Activated T-cell treated with anti-CD3 and anti-CD28 coated beads for 48 hours (primary cell): ENCODE measurements at places on chromosomes 1 and 21.

GRCh38 chr1:924656-925560 is 1.2 kb downstream of the SAMD11 start:
- no peak for DNase-seq

- no peak for DNase-seq
These were observed 528.2 kb downstream of the MRPL39 start for GRCh38 chr21:25079053-25079452.

DNA sequence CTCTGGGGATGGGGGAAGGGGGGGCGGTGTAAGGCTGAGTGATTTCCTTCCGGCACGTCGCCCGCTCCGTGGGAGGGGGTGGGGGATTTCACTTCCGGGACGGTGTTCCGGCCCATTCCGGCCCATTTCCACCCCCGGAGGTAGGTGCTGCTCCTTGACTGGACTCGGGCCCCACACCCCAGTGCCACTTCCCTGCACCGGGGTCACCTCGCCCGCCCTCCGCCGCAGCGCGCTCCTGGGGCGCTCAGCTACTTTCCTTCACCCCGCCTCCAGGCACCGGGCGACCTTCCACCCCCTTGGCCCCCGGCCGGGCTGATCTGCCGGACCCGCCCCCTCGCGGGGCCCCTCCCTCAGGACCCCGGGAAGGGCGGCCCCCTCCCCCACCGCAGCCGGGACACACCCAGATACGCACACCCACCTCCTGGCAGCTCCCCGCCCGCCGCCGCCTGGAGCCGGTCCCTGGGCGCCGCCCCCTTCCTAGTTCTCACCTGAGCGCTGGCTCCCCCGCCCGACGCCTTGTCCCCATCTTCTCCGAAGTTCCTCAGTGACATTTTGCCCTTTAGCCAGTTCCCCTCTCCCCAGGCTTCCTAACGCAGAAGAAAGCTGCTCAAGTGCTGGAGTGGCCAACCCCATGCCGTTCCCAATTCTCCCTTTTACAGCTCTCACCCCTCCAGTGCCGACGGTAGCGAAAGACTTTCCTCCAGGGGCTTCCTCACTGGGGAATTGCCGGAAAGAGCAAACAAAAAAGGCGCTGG is at the start of gene ZBTB37:
ZBTB37 (plus strand) TSS at position 115 of the 755 bp plus-strand sequence. CDS start 1,846 bp downstream, outside the sequence.
- DNase-seq: peak; percentile 94

DNA sequence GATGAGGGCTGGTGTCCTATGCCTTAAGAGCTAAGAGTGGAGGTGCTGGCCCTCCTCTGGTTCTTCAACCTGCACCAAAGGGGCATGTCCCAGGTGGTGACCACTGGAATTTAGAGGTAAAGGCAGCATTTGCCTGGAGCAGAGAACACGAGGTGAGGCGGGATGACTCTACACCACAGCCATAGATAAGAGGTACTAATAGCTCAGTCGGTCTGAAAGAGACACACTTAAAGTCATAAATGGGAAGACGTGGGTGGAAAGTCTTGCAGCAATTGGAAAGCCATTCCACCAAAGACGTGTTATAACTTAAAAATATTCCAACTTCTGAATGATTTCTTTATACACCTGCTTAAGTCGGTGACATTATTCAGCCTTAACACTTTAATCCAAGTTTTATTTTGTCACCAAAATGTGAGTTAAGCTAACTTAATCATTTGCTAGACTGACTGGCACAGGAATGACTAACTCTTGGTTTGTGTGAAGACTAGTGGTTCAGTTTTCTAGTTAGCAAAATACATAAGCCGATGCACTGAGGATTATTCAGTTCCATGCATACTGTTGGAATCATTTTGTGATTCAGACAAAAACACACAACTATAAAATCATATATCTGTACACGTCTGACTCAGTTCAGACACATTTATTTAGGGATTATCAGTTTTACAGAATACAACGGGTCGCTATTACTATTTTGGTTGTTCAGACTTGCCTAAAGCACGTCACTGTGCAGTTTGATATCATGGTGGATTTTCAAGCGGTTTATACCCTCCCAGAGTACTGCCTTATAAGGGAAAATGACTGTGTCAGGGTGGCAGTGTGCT is 4.6 kb upstream of the ETS2 start:
- no peak for DNase-seq

DNA sequence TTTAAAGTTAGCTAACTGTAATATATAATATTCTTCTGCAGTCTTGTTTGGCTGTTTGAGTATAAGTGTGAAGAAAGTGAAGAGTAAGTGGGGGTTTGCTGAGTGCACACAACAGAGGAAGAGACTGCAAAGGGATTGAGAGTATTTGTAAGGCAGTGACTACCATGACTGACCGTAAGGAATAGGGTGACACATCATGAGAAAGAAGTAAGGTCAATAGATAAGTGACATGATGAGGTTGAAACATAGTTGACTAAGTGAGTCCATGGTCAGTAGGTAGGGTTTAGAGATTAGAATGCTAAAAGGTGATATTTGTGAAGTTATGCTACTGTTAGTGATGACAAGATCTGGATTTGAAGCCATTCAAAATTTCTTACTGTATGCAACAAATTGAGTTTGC is 27.7 kb downstream of the WARS2 start:
- DNase-seq: no peak

GRCh38 chr1:18187054-18187453 is 79.5 kb downstream of the IGSF21 start:
- DNase-seq: no peak

- no peak for DNase-seq
These were observed 61.5 kb downstream of the GNG12 start for GRCh38 chr1:67771749-67772148.
